ENCODE measurements at places on chromosomes 2 and 18.
A peak's percentile ranks its signal among the peaks of the same experiment; 100 is the strongest.

DNA sequence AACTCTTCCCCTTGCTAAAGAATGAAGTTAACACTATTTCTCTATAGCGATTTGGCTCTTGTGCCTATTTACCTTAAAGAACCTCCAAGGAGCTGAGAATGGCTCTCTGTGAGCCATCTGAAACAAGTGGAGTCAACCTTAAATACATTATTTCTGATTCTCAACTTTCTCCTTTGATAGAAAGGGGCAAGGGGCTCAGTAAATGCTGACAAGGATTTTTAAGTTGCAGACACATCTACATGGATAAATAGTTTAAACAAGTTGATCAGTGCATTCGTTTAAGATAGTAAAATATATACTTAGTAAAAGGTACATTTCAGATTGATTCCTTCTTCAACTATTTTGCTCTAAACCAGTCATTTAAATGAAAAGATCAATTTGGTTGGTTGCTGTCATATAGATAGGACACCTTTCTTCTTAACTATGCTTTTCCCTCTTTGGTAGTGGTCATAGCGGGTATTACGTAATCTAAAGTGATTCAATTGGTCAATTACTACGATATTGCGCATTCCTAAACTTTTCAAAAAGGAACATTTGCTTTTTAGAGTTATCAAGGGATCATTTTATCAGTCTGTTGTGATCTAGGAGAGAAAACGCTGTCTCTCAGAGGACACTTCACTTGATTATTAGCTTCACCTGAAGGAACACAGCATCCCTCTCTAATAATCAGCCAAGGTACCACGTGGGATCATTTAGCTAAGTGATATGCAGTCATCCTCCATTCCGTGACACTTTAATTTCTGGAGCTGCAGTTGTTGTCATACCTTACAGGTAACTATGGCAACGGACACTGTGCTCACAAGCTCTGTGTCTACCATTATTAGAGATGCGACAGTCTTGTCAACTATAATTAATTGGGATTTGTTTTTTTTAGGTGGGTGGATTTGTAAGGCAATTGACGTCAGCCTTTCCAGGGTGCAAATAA, 50.9 kb upstream of the KCNE4 start:
- ATAC-seq = peak; percentile 100

DNA sequence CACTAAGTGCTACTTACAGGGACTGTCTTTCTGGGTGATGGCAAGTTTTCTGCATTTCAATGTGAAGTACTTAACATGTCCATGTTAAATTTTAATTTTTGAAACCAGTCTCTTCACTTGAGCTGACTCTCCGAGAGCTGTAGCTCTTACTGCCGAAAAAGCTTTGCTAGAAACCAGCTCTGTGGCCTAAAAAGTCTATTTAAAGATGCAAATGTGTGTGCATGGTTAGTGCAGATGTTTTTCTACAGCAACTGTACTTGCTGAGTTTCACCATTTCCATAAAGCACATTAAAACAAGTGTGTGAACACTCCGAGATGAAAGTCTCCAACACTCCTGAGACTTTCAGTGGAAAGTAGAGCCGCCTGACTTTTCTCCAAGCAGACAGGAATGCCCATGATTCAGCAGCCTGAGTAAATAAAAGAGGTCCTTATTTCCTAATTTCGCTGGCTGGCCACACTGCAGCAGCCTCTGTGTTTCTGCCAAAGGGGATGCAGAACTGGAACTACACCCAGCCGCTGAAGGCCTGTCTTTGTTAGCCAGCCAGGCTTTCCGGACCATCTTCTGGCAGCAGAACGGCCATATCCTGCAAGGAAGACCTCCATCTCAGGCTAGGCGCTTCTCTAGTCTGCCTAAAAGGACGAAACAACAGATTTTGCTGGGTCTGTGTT, 121.2 kb downstream of the ZNF521 start:
- no peak for ATAC-seq

DNA sequence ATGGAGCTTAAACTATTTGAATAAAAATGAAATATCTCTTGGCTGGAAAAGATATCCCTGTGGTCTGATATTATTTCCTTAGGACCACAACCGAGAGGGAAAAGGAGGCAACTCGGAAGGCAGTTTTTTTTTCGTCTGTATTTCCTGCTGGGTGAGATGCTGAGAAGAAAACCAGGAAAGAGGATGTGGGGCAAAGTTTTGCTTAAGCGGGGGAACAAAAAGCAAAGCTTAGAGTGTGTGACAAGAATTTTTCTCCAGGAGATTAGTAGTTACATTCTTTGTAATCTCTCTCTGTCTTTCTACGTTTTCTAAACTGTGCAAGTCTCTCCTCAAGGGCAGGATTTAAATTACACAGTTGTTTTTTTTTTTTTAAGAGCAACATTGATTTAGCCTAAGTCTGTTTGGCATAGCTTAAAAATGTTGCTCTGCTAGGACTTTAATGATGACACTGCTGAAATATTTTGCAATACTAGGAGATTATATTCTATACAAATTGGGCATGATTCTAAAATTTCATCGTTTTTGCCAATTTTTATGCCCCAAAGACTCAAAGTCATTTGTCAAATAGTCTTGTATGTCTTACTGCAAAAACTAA, 258.5 kb downstream of the KCNS3 start:
- no peak for ATAC-seq

DNA sequence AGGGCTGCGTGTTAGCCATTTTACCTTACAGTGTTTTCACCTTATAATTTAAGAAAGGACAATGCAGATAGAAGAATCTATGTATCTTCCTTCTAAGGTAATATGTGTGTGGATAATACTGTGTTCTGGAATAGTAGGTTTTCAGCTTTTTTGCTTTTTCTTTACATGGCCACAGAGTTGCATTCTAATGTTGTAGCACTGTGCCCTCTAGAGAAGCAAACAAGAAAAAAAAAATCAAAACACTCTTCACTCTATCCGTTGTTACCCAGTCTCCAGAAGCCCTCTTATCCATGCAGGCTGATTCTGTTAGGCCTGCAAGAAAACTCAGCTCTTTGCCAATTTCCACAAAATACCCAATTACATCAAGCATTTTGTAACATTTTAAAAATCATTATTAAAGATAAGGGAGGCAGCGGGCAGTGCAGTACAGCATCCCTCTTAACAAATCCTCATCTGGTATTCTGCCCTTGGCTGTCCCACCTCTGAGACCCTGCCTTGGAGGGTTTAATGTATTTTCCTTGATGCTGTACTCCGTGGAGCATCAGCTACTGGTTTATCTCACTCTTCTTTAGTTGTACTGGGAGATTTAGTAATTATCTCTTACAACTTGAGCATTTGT, 41.8 kb downstream of the CDH7 start:
- no peak for ATAC-seq

- no peak for ATAC-seq
These were observed 90.1 kb downstream of the LBH start for GRCh38 chr2:30321466-30321865.

DNA sequence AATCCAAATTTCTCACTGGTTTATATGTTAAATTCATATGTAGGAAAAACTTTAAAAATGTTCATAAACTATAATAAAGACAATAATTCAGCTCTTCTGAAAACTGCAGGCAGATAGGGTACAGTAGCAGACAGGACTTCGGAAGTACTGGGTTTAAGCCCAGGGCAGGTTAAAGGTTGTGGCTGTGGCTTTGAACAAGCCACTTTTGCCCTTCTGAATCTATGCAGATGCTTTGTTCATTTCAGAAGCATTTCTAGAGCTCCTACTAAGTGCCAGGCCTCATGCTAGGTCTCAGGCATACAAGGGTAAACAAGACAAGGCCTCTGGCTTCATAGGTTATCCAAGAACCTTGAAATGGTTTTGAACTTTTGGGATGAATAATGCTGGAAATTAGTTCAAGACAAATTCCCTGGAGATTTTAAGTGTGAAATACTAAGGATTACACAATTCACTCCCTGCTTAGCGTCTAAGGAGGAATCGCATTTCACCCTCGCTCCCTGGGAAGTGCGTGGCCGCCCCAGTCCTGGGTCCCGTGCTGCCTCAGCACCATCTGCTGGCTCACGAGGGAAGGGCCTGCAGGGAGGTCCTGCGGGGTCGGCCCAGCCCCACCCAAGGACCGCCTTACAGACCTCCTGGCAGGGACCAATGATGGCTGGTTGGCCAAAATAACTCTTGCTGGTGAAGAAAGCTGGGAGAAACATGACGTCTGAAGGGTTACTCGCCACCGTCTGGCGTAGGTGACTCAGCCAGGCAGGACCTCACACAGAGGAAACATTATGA, 67.7 kb upstream of the L3MBTL4 start:
- peak; percentile 44 for ATAC-seq

DNA sequence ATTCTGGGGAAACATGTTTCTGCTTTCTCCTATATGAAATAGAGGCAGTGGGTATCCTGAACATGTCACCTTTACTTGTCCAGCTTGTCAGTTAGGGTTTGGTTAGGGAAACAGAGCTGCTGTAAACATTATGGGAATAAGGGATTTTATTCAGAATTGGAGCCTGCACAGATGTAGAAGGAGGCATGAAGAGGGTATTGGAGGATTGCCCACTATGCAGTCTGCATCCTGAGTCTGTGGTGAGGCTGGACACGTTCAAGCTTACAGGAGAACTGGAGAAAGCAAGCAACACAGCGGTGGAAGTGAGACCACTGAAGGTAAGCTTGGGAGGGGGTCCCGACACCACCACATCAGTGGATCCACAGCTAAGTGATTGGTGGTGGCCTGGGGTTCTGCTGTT, 443.0 kb upstream of the TNP1 start:
- ATAC-seq = no peak

DNA sequence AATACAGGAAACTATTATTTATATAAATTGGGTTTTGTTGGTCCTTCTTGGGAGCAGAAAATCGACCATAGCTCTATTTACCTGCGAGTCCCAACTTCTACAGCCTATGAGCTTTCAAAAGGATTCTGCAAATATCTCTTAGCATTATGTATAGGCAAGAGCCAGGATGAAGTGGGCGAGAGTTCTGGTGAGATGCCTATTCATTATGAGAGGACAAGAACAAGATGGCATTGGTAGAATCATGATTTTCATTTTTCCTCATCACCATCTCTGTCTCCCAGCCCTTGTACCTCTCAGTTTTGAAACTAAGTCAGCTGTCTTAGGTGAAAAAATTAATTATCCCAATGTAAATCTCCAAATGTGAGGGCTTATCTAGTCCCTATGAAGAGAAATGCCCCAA, 25.0 kb downstream of the WIPF1 start:
- ATAC-seq = no peak

DNA sequence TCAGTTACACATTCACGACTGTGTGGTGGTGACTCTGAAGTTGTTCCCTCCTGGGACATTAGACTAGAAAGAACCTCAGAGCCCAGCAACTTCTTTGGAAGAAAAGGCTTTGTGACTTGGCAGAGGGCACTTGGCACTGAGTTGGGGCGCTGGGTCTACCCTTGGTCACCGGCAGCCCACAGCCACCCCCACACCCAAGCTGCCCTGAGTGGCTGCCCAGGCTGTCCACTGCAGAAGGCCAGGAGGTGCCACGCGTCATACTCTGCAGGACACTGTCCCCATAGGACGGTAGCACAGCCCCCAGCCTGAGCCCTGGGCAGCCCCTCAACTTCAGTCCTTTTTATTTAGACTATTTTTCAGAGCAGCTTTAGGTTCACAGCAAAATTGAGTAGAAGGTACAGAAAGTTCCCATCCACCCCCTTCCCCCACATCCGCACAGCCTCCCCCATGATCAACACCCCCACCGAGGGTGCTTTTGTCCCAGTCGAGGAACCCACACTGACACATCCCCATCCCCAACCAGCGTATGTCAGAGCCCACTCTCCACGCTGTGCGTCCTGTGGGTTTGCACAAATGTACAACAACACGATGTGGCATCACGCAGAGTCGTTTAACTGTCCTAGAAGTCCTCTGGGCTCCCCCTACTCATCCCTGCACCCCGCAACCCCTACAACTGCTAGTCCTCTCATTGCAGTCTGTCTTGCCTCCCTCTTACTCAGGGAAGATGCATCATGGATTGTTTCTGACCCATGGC, 1.1 kb downstream of the PRLH start:
- ATAC-seq = no peak

- ATAC-seq = no peak
These were observed 34.5 kb upstream of the DSEL start for GRCh38 chr18:67550872-67551520.

DNA sequence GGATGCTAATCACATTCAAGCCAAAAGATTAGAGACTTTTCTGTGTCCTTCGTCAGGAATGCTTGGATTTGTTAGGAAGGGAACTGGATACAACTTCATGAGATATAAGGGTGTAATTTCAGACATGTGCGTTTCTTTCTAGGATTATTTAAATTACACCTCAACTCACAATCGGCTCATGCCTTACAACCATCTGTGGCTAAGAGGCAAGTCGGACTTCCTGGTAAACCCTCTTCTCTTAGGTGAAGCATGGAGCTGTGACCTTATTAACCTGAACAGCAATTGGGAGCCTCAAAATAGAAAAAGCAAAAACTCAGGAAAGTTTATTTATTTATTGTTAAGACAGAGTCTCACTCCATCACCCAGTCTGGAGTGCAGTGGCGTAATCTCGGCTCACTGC, 61.8 kb downstream of the SEMA4F start:
- no peak for ATAC-seq

DNA sequence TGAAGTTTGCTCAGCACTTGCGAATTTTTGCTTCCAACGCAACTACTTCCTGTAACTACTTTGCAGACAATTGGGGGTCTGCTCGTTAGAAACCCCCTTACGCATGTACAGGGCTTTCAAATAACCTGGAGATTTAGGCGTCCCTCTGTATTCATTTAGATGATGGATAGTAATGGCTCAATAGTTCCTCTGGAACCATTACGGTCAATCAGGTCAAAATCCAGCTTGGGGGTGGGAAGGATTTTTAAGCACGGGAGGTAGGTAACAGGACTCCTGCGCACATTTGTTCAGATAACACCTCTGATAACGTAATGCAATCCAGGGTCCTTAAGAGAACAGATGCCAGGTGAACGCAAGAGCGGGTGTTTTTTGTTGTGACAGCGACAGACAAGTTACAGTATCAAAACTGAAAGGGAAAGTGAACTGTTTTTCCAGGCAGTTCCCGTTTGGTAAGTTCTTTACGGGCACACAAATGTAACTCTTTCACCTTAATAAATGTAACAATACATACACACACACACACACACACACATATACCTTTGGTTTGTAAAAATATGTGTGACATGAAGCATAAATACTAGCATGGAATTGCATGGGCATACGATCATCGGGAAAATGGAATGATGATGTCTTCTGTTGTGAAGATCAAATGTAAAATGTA, 3.8 kb upstream of the OSR1 start:
- no peak for ATAC-seq

DNA sequence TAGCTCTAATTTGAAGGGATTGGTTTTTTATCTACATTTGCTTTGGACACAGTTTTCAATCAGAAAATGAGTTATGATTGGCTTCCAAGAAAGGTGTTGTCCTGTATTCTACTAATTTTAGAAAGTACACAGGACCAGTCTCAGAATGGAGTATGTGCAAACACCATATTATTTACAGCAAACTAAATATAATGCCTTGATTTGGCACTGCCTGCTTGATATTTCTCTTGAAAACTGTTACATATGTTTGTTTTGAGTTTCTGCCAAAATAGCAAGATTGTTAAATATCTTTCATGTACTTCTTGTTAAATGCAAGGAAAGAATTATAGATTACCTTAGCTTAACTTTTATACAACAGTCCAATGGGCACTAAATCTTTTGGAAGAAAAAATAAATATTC, 694.9 kb downstream of the KCNJ3 start:
- no peak for ATAC-seq

- no peak for ATAC-seq
These were observed 176.1 kb downstream of the CAPN13 start for GRCh38 chr2:30631051-30631671.

All from motor neuron (in vitro differentiated cells).